ENCODE measurements at places on chromosomes 11 and 22.

DNA sequence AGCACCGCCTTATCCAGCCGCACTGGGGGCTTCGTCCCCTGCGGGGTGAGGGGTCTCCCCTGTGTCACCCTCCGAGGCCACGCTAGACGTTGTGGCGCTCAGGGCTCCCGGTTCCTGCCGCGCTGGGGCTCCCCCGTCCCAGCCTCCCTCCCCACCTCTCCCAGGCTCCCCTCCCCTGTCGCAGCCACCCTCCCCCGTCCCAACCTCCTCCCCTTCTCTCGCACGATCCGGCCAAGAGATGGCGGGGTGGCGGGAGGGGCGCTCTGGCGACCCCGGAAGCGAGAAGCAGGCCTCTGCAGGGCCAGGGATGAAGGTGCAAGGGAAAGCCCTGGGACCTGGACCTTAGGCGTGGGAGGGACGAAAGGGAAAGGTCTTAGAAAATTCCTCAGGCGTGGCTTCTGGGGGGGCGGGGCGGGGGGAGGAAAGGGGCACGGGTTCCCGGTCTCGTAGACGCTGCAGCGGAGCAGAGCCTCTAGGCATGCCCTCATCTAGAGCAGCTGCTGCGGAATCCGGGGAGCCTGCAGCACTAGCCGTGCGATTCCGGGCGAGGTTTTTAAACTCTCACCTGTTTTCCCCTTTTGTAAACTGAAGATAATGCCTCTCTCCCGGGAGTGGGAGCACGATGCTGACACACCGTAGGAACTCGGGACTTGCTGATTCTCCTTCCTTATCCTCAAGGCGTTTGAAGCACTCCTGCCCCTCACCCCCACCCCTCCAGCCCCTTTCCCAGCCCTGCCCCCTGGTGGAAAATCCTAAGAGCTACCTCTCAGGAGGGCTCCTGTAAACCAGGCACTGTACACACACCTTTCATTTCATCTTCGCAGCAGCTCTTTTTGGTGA, 14.4 kb downstream of the KCNJ5 start:
- peak; percentile 67 for DNase-seq

GRCh38 chr11:10973416-10973815, 115.6 kb upstream of the ZBED5 start:
- DNase-seq, result no peak

GRCh38 chr11:17770048-17770652, 35.6 kb downstream of the KCNC1 start:
- DNase-seq, result peak; percentile 60

GRCh38 chr11:128766591-128767081, 72.8 kb downstream of the FLI1 start:
- DNase-seq, result no peak

DNA sequence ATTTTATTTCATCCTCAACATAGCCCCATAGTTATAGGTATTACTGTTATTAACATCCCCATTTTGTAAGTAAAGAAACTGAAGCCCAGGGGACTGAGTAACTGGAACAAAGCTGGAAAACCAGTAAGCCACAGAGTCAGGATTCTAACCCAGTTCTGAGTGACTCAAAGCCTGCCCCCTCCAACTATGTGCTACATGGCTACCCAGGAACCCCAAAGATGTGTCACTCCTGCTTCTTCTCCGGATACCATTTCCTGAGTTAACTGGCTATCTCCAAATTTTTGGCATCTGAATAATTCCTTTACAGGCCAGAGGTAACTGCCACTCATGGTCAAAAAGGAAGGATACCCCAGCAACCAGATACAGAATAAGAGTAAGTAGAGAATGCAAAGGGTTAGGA, 43.6 kb downstream of the TENM4 start:
- DNase-seq, result no peak

DNA sequence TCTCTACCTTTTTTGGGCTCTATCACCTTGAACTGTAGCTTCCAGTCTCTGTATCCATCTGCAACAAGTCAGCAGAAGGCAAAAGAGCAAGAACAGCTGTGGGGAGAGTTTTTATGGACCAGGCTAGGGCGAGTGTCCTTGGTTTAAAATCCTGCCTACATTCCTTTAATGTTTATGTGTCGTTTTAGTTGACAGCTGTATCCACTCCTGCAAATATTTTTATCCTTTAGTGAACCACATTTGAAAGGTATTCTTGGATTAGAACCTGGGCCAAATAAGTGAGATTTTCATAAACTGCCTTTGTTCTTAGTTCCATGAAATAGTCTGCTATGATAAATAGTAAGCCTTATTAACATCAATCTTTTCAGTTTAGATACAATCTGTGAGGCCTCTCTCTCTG, 712.2 kb downstream of the ETS1 start:
- DNase-seq, result no peak

GRCh38 chr11:112103446-112103845, 16.8 kb downstream of the SDHD start:
- DNase-seq, result no peak

DNA sequence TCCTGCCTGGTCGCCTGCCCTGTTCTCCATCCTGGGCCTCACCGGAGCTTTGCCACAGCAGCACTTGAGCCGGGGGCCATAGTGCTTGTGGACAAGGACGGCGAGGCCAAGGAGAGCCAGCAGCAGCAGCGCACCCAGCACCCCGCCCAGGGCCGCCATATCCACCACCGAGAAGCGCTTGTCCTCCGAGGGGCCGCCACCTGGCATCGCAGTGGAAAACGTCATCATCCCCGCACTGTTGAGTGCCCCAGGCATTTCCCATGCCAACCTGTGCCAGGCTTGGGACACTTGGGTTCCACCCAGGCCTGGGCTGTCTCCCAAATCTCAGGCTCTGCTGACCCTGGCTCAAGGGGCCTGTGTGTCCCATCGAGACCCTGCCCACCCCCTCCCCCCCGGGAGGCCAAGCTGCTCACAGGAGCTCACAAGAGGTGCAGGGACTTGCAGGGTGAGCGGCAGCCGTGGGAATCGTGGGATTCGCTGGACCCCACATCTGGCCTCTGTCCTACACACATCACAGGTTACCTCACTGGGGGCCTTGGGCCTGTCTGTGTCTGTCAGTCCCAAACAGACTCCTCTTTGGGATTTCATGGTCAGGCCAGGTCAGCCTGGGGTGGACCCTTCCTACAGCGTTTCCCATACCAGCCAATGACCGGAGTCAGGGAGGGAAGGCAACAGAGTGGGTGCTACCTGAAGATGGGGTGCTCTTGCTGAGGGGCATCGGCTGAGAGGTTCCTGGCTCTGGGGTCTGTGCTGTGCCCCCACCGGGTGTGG, 2.3 kb upstream of the IRF7 start:
- DNase-seq, result no peak

DNA sequence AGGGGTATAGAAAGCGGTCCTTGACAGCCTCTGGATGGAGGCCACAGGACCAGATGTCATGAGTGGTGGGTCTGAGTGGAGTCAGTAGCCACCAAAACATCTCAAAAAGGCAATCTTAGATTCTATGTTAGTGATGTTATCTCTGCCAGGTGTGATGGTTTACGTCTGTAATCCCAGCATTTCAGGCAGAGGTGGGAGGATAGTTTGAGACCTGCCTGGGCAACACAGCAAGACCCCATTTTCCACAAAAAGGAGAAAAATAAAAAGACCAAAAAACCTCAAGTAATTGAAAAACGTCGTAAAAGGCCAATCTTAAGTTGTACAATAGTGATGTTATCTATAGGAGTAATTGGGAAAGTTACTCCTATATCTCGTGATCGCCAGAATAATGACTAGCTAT, 3.7 kb upstream of the MTCH2 start:
- no peak for DNase-seq

GRCh38 chr11:99260696-99261095, 239.9 kb downstream of the CNTN5 start:
- DNase-seq, result no peak

DNA sequence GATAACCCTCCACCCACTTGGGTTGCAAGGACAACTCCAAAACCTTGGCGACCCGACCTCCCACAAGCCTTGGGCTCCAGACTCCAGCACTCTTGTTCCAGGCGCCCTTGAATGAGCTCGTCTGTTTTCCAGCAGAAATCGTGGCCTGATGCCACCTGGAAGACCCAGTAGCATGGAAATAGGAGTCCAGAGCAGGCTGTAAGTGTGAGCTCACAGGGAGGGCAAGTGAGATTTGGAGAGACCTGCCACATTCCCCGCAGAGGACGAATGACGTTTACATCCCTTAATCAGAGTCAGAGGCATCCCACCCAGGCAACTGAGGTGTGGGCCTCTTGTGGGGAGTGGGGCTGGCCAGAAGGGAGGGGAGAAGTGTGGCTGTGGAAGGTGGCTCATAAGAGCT, 71.9 kb downstream of the LDLRAD3 start:
- DNase-seq, result no peak

DNA sequence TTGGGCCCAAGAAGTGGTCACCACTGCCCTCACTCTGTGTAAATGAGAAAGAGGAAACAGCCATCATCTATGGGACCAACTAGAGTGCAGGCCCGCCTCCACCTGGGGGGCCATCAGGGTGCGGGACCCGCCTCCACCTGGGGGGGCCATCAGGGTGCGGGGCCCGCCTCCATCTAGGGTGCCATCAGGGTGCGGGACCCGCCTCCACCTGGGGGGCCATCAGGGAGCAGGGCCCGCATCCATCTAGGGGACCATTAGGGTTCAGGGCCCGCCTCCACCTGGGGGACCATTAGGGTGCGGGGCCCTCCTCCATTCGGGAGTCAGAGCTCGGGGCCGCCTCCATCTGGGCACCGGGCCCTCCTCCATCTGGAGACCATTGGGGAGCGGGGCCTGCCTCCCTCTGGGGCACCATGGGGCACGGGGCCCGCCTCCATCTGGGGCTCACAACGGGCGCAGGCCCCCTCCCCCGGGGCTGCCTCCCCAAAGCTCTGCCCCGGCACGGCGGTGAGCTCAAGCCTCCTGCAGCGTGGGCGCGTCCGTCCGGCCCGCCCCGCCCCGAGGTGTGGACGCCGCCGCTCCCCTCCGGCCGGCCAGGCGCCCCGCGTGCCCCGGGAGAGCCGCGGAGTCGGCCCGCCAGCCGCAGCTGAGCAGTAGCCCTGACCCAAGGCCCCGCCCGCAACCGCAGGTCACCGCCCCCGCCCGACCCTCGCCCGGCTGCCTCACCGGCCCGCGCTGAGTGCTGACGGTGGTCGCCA, 512 bp downstream of the TOLLIP start:
- no peak for DNase-seq

DNA sequence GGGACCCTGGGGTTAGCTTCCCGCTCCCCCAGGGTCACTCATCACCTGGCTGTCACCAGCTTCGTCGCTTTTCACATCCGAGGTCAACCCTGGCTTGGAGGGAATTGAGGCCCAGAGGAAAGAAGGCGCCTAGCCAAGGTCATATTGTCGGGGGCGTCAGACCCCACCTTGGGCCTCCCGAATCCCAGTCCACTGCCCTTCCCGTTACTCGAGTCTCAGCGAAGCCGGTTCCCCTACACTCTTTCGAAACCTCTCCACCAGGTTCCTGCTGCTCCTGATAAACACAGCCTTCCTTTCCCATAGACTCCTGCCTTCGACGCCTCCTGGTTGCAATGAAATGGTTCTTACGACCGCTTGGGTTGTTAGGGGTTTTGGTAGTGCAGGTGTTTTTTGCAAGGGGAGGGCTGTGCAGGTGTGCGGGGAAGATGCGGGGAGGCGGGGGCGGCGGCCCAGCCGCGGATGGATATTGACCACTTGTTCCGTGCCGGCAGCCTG, 642 bp downstream of the NAA40 start:
- peak; percentile 37 for DNase-seq

GRCh38 chr11:84722583-84723108, 904.5 kb downstream of the DLG2 start:
- peak; percentile 59 for DNase-seq

- peak; percentile 73 for DNase-seq
These were observed 11.0 kb upstream of the PTPRJ start for GRCh38 chr11:47969401-47969800.

GRCh38 chr11:742571-743201, 4.6 kb upstream of the TALDO1 start:
- DNase-seq, result no peak

DNA sequence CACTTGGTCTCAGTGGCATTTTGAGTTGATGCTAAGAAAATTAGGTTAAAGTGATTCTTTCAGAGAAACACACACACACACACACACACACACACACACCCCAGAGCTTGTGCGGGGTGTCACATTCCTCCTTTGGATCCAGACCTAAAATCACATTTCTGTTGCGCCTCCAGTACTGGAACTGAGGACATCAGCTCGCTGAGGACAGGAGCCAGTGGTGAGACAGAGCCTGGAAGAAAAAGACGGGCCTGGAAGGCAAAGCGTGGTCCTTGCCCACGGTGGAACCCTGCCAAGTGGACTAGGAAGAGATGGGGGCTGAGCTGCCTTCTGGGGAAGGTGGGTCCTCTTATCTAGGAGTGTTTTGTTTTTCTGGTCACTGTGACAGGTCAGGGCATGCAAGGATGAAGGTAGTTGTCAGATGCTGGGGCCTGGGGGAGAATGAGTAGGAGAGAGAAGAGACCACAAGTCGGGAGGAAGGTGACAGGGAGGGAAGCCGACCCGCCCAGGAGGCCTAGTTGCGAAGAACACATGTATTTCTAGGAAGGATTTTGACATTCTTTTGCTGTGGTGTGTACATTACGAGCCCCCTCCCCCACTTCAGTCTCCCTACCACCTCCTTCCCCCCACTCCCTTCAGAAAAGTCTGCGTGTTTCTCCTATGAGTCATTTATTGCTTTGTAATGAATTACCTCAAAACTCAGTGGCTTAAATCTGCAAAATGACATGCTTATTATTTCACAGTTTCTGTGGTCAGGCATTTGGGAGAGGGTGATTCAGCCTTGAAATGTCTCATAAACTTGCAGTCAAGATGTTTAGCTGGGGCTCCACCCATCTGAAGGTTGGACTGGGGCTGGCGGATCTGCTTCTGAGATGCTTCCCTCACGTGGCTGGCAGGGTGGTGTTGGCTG, 4.8 kb upstream of the ELFN2 start:
- peak; percentile 21 for DNase-seq

DNA sequence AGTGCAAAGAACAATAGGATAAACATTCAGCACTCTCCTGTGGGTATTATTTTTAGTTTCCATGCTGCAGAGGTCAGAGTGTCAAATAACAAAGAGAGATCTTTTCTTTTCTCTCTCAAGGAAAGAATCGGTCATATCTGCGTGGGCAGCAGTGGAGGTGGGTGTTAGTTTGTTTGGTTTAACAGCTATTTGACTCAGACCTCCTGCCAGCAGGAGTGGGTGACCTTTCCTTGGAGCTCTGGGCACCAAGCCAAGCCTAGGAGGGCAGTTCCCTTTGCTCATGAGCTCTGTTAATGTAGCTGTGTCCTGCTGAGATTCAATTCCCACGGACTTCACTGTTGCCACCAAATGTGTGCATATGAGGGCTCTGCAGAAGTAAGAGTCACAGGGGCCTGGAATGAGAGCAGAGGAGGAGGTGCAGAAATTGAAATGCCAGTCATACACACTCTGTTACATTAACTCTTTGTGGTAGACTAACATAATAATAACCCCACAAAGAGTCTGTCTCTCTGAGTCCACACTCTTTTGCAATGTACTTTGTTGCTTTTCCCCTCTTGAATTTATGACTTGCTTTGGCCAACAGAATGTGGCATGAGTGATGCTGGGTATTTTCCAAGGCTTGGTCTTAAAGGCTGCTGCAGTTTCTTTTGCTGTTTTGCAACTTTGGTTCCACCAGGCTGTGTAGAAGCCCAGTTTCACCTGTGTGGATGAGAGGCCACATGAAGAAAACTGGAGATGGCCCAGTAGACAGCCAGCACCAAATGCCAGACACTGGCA, 76.0 kb upstream of the GRK3 start:
- DNase-seq, result peak; percentile 43

- no peak for DNase-seq
These were observed 974.7 kb upstream of the CCDC90B start for GRCh38 chr11:84260862-84261261.
